Glomerular endothelial cell (primary cell): ENCODE measurements at places on chromosomes 2 and 18. TPM values are rescaled to one million over a fixed set of nuclear protein-coding genes. Genes with fewer than 3 reads are reported as not detected.

The GKN1 gene
- not detected in 2 replicates for total RNA-seq

The DSC2 gene
- 0.64 and 1.8 TPM in 2 replicates for total RNA-seq

The NYAP2 gene
- not detected in 2 replicates for total RNA-seq

The SLC5A7 gene
- total RNA-seq: not detected in 2 replicates

The ANKRD30BL gene
- not detected in 2 replicates for total RNA-seq

The CHRNG gene
- total RNA-seq: not detected in 2 replicates

The FEZ2 gene
- total RNA-seq: 78.5 and 86.8 TPM in 2 replicates

The KCNG2 gene
- not detected in 2 replicates for total RNA-seq

The WDPCP gene
- 4.2 and 7.0 TPM in 2 replicates for total RNA-seq

The NCKAP5 gene
- 6.8 and 9.9 TPM in 2 replicates for total RNA-seq

The ACADL gene
- 0.05 TPM in 1 of 2 replicates, not detected in the other for total RNA-seq

The DNAJC27 gene
- total RNA-seq: 2.2 and 2.3 TPM in 2 replicates

The MAPRE3 gene
- total RNA-seq: 5.4 and 7.4 TPM in 2 replicates

The OSBPL6 gene
- total RNA-seq: 0.53 and 1.7 TPM in 2 replicates

The CDH7 gene
- under 0.01 and 0.19 TPM in 2 replicates for total RNA-seq

The C2orf78 gene
- not detected in 2 replicates for total RNA-seq

The SH2D6 gene
- not detected in 2 replicates for total RNA-seq

The METAP1D gene
- total RNA-seq: 2.4 and 2.5 TPM in 2 replicates

The CDH20 gene
- 0.24 TPM in 1 of 2 replicates, not detected in the other for total RNA-seq

The ERMN gene
- total RNA-seq: 0.19 TPM in 1 of 2 replicates, not detected in the other
